SK-MEL-5 (cell line): ENCODE measurements at places on chromosomes 16 and 17. TPM values are rescaled to one million over a fixed set of nuclear protein-coding genes. Genes with fewer than 3 reads are reported as not detected.

The CDRT15 gene
- not detected in 2 replicates for total RNA-seq

GRCh38 chr16:24761526-24761925 lies 32.1 kb downstream of the TNRC6A start:
- no peak for DNase-seq

DNA sequence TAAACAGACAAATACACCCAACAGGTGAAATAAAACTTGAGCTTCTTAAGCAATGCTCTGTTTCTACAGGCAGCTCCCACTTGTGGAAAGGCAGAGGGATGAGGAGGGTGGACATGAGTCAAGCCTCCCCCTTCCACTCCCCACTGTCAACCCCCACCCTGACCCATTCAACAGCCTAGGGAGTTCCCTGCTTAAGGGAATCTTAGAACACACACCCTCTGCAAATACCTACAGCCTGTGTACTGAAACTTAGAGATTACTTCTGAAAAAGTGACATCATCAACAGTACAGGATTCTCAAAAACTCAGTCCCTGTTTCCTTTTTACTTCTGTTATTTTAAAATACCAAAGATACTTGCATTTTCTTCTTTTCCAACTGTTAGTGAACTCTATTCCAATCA lies 345.4 kb downstream of the SOX9 start:
- no peak for DNase-seq

DNA sequence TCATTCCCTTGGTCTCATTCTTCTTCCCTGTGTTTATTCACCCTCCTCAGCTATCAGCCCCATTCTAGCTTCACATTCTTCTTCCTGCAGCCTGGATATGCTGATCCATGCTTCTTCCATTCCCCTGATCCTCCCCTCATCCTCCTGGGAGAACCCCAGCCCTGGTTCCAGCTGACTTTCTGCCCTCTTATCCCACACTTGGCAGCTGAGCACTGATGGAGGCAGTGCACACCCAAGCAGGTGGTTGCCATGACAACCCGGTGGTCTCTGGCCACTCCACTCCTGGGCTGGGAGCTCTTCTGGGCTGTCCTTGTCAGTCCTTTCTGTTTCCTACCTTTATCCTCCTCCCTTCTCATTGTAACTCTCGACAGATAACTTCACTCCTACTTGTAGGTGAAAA lies 16.7 kb upstream of the TUBG2 start:
- DNase-seq = no peak

The PITPNM3 gene
- total RNA-seq = 0.05 and 0.11 TPM in 2 replicates

GRCh38 chr17:41835214-41835799 lies 725 bp downstream of the NT5C3B start:
- no peak for DNase-seq

DNA sequence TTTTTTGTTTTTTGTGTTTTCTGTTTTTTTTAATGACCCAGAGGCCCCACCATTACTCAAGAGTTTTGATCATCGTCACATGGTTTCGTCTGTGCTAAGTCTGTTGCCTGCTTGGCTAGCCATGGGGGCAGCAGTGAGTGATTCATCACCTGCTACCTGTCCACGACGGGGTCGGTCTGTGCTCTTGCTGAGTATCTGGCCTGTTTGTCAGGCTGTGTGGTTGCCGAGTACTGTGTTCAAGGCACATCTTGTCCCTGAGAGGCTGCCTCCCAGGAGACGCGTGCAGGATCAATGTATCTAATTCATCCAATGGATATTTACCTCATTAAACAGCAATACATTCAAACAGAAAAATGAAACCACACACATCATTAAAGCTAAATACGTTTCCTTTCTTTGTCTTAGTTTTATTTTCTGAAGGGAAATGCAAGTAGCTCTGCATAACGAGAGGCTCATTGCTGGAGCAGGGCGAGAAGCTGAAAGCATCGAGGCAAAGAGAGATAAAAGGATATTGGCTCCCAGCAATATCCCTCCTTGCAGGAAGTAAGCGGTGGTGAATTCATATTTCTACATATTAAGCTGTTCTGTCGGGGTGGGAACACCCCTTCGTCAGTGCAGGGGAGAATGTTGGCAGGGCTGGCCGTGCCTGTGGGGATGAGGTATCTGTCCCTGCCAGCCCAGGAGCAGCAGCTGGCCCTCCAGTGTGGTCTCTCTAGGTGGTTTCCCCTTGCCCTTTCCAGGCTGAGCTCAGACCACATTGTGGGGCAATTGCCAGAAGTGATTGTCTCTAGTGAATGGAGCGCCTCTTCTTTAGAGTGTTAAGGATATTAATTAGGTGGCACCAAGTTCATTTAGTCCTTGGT lies 166.2 kb upstream of the ASIC2 start:
- DNase-seq = no peak

The SPPL2C gene
- not detected in 2 replicates for total RNA-seq

The G6PC1 gene
- not detected in 2 replicates for total RNA-seq

The ADORA2B gene
- total RNA-seq = 24.6 and 26.7 TPM in 2 replicates

GRCh38 chr17:72151565-72152386 lies 31.0 kb downstream of the SOX9 start:
- peak; percentile 46 for DNase-seq

GRCh38 chr16:22346483-22346882 lies 27.9 kb downstream of the CDR2 start:
- no peak for DNase-seq

DNA sequence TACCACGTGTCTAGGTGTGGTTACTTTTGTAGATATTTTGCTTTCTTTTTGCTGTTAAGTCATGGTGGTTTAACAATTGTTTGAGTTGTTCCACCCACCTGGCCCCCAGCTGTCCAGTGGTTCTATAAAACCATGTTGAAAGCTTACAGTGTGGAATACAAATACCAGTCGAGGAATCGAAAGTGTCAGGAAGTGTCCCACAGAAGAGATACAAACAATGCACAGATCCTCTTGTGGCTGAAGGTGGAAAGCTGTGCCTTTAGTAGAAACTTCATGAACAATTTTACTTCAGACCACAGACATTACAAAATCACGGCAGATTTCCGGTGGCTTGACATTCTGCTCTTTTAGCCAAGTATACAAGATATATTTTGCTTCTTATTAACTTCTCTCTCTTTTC lies 782.4 kb upstream of the SOX9 start:
- peak; percentile 63 for DNase-seq

DNA sequence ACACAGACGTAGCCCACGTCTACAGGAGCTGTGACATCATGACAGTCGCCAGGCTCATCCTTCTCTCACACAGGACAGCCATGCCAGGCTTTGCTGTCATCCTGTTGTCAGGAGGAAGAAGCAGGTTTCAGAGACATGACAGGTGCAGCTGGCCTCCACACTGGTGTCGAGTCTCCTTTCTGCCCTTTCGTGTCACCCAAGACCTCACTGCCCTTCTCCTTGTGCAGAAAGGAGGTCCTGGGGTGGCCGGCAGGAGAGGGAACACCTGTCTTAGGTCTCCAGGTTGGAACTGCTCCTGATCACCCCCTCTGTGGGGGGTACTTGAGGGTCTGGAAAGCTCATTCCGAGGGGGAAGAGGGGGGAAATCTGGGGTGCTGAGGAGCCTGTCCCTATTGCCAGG lies 41.6 kb upstream of the IRF8 start:
- DNase-seq = no peak

GRCh38 chr16:12159028-12159427 lies 182.5 kb downstream of the SNX29 start:
- no peak for DNase-seq

The CA7 gene
- not detected in 2 replicates for total RNA-seq

DNA sequence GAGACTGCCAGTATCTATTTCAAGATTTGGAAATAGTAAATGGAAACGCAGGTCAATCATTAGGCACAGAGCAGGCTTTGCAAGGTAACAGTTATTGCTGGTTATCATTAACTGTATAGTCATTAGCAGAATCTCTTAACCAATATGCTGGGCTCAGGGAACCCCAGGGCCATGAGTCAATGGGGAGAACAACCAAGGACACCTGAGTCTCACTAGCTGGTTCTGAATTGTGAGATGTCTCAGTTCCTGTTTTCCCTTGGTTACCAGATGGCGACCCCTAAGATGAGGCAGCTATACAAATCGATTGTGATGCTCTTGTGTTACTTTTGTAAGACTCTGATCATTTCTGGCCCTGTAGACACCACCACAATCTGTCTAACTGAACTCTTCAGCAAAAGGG lies 385.3 kb downstream of the HAPSTR1 start:
- DNase-seq = no peak

- peak; percentile 62 for DNase-seq
These were observed 23.1 kb upstream of the C16orf78 start for GRCh38 chr16:49350265-49351095.

- DNase-seq = no peak
These were observed 360.3 kb upstream of the KIF2B start for GRCh38 chr17:53462393-53462811.

GRCh38 chr17:7477392-7478275 lies 1.8 kb downstream of the ZBTB4 start:
- no peak for DNase-seq

DNA sequence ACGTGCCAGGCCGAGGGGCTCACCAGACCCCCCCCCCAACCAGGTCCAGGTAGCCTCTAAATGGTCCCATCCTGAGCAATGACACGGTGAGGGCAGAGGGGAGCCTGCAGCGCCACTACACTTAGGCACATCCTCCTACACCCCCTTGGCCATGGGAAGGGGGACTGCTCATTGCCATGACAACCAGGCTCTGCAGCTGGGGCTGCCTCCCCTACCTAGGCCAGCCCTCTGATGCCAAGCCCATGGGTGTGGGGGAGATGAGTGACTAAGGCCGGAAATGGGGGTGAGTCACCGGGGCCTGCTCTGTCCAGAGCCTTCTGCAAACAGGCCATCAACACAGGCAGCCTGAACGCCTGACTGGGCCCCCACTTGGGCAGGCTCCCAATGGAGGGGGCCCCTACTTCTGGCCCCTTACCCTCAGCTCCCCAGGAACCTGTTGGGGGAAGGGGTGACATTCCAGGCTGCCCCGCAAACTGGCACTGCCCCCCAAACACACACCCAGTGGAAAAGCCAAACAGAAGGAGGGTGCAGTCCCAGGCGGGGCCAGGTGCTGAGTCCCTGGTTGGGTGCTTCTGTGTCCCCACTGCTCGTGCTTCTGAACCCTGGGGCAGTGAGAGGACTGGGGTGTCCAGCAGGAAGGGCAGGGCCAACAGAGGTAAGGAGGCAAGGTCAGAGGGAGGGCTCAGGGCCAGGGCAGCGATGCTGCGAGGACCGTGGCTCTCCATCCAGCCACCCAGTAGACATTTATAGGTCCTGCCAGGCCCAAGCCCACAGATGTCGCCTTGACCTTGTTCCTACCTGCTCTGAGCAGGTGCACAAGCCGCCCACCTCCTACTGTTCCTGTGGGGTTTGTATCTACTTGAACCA lies 8.2 kb downstream of the PLCD3 start:
- peak; percentile 37 for DNase-seq

DNA sequence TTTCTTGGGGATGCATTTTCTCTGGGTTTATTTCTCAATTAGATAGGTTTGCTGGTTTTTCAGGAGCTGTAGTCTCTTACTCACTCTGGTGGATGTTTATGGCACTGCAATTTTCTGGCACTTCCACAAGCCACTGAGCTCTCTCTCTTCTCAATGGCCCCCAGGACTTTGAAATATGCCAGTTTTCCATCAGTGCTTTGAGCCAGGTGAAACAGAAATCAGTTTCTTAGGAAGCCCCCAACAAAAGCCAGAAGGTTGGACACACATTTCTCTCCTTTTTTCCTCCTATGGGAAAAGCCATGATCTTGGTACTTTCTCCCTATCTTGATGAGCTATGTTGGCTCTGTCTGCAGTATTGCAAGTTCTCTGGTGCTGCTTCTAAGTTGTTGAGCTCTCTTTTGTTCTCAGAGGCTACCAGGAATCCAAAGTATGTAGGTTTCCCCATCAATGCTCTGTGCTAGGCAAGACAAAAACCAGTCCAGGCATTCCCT lies 90.7 kb upstream of the SMIM36 start:
- DNase-seq = peak; percentile 84

The SCPEP1 gene
- 124 and 141 TPM in 2 replicates for total RNA-seq

GRCh38 chr16:11094075-11094856 lies 149.9 kb downstream of the CLEC16A start:
- DNase-seq = no peak

The SKAP1 gene
- not detected in 2 replicates for total RNA-seq

DNA sequence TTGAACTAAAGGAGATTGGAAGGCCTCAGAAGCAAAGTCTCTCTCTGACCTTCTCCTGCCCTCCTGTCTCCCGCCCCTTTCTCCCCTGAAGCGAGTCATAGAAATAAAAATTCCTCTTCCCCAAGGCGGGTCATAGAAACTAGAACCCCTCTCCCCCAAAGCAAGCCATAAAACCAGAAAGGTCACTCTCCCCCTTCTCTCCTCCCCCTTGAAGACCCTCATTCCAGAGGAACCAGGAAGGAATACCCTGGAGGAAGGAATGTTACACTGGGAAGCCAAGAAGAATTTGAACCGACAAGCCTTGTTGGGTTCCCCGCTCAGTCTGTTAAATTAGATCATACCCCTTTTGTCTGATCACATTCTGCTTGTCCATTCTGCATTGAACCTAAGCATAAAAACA lies 2.7 kb upstream of the GJC1 start:
- no peak for DNase-seq

The EVPLL gene
- total RNA-seq = not detected in 2 replicates

- no peak for DNase-seq
These were observed 60.5 kb upstream of the ZFHX3 start for GRCh38 chr16:73108195-73108963.

- DNase-seq = no peak
These were observed 25.3 kb downstream of the SPACA3 start for GRCh38 chr17:33016920-33017319.

DNA sequence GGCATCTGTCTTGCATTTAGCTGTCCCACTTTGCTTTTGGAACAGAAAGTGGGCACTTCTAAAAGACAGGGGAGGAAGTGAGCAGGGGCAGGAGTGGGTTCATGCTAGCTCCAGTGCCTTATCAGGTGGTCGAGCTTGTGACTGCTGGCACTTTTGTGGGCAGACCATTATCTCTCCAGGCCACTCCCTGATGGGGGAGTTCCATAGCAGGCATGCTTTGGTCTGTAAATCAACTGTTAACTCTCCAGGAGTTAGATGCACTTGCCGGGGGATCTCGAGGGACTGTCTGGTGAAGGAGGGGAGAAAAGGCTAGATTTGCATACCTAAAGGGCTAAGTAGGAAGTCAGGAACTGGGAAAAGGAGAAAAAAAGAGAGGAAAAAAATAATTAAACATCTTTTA lies 9.3 kb upstream of the CARD14 start:
- peak; percentile 100 for DNase-seq

DNA sequence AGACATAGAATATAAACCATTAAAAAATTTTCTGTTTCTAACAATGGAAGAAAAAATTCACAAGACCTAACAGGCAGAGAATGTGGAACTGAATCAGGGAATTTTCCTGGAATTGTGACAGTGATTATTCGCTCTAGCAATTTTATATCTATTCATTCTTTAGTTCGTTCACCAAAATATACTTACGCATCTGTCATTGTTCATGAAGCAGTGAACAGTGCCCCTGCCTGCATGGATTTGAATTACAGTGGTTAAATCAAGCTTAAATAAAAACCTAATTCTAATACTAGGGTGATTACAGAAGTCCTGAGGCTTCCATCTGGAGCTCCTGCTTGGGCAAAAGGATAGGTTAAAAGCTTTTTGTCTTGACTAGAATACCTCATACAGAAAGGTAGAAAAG lies 48.6 kb downstream of the ABCA8 start:
- DNase-seq = peak; percentile 73

The USP43 gene
- total RNA-seq = 0.29 and 0.63 TPM in 2 replicates
